Stimulated activated CD4-positive, alpha-beta T cell treated with anti-CD3 and anti-CD28 coated beads, Interleukin-1b, Interleukin-23, amount 100 ng/mL, for 24 hours (primary cell): ENCODE measurements at places on chromosomes 7 and 10.

DNA sequence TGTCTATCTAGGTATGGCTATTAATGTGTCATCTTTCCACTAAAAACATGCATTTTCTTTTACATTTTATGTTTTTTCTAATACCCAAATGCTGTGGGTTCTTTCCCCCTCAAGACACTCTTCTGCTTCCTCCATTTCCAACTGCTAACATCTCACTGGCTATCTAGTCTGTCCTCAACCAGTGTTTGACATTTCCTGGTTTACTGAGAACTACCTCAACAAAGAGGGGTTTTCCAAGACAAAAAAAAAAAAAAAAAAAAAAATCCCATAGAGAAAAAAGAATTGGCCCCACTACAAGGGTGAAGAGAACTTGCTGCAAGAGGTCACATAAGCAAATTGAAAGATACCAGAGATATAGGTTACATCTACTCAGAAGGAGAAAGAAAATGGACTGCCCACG, 359.7 kb downstream of the CRPPA start:
- no peak for DNase-seq

DNA sequence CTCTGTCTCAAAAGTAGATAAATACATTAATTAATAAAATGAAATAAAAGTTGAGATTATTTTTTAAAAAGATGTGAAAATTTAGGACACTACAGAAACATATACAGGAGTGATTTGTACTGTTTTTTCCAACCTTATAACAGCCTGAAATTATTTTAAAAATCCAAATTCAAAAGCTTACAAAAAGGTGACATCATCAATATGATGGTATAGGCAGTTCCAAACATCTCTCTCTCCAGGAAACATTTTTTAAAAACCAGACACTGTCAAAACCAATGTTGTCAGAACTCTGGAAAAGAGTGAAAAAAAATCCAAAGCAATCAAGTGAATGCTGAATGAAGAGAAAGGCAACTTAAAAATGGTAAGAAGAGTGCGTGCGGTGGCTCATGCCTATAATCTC, 76.7 kb downstream of the HHEX start:
- no peak for DNase-seq

DNA sequence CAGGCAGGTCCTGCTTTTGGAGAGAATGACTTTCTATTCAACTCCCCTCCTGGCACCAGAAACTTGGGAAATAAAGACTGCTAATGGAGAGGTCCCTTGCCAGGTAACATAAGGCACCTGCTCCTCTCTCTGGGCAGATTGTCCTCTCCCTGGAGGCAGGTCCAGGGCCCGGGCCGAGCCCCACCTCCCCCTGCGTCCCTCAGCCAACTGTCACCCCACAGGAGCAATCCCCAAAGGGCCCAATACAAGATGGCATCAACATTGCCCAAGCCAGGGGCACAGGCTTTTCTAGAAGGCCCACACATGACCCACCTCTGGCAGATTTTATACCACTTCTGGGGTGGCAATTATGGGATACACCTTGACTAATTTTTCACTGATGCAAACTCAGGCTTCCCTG, 145.2 kb downstream of the HERPUD2 start:
- DNase-seq = no peak

- DNase-seq = no peak
These were observed 17.8 kb upstream of the CCNJ start for GRCh38 chr10:96025566-96025965.

DNA sequence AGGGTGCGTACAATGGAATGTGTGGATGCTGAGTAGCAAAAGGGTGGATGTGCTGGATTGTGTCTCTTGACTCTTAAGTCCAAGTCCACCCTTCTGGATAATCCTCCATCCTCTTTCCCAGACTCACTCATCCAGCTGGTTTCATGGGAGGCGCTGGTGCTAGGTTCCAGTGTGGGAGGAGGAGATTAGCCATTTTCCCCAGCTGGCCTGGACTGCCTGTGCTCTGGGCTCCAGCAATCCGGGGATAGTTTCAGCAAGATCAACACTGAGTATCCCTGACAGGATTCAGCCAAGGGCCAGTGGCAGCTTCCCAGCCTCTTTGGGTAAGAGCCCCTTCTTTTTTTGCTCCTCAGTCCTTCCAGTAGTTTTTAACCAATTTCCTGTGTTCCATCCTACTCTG, 21.6 kb upstream of the TRIL start:
- DNase-seq = no peak
